ENCODE measurements at places on chromosomes 2 and 18. TPM values are rescaled to one million over a fixed set of nuclear protein-coding genes. Genes with fewer than 3 reads are reported as not detected.

DNA sequence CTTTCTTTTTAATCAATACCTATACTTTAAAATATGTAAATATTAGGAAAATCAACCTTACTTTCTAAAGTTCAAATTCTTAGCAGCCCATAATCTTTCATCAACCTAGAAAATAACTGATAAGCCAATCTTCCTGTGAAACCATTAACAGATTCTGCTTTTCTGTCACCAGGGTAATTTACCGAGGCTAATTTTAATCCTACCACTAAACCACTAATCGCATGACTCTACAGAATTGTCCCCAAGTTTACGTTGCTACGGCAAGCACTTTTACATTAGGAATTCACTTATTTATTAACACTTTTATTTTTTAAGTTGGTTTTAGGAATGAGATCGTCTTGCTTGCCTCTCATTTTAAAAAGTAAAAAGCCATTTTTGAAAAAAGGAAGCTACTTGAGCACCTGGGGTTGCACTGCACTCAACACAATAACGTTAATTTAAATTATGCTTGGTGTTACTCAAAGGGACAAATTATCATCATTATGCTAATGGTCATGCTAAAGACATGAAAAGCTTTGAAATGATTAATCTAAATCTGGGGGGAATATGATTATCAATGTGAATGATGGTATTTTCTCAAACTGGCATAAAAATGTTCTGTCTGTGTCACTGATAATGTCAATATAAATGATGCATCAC is 10.2 kb downstream of the ZNF516 start:
- no peak overlapping the region for H3K4me3 ChIP-seq
- peaks cover 38% of the 10 kb centered on the region for H3K27me3 ChIP-seq
- H3K4me1 ChIP-seq, result no peaks in the 10 kb centered on the region
- H3K27ac ChIP-seq, result no peak overlapping the region

DNA sequence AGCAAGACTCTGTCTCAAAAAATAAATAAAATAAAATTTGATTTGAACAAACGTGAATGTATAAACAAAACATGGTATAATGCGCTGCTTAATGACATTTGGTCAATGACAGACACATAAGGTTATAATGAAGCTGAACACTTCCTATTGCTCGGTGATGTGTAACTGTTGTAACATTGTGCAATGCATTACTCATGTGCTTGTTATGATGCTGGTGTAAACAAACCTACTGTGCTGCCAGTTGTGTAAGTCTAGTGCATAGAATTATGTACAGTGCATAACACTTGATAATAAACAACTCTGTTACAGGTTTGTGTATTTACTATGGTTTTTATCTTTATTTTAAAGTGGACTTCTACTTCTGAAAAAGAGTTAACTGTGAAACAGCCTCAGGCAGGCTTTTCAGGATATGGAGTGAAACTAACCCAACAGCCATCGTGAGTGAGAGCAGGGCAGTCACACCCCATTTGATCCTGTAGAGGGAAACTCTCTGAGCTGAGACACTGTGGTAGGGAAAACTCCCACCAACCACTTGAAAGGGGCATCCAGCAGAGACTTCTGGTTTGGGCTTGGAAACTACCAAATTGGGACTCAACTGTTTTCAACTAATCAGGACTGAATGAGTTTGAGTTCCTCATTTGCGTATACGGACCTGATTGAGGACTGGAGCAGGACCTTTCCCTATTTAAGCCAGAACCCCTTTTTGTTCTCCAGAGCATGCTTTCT is 8.7 kb upstream of the RPRD1A start:
- no peaks in the 10 kb centered on the region for H3K36me3 ChIP-seq
- no peaks in the 10 kb centered on the region for H3K4me1 ChIP-seq
- H3K4me3 ChIP-seq, result no peak overlapping the region
- no peak for DNase-seq

FAM161A gene
- total RNA-seq, result 4.8 TPM

CSRNP3 gene
- not detected for total RNA-seq
